GM03348 (cell line): ENCODE measurements at places on chromosomes 3 and 15.

- no peak for DNase-seq
Measured at GRCh38 chr3:187072102-187072501, 67.2 kb downstream of the RPL39L start.

DNA sequence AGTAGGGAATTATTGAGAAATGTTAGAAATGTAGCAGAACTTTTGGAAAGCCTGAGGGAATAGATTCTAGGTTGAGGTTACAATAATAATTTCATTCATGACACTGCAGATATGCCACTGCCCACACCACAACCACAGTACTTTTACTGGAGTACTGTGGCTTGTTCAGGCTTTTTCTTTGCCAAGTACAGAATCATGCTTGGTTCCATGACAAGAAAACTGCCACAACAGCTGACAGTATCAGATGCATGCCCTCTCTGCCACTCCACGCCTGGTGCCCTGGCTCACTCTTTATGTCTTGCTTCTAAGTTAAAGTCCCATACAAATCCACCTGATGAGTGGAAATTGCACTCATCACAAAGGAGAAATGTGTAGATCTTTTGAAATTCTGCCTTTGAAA is 398.6 kb downstream of the ZIC1 start:
- DNase-seq, result no peak

GRCh38 chr3:134346744-134347143 is 27.5 kb downstream of the AMOTL2 start:
- DNase-seq, result no peak

GRCh38 chr3:11335056-11335608 is 62.9 kb downstream of the ATG7 start:
- peak; percentile 79 for DNase-seq

- no peak for DNase-seq
Measured at GRCh38 chr15:60134609-60135008, 130.5 kb downstream of the FOXB1 start.

GRCh38 chr3:115227461-115227860 is 80.4 kb upstream of the ZBTB20 start:
- DNase-seq, result peak; percentile 6

- DNase-seq, result peak; percentile 73
Measured at GRCh38 chr3:187741403-187742350, 3.6 kb downstream of the BCL6 start.

DNA sequence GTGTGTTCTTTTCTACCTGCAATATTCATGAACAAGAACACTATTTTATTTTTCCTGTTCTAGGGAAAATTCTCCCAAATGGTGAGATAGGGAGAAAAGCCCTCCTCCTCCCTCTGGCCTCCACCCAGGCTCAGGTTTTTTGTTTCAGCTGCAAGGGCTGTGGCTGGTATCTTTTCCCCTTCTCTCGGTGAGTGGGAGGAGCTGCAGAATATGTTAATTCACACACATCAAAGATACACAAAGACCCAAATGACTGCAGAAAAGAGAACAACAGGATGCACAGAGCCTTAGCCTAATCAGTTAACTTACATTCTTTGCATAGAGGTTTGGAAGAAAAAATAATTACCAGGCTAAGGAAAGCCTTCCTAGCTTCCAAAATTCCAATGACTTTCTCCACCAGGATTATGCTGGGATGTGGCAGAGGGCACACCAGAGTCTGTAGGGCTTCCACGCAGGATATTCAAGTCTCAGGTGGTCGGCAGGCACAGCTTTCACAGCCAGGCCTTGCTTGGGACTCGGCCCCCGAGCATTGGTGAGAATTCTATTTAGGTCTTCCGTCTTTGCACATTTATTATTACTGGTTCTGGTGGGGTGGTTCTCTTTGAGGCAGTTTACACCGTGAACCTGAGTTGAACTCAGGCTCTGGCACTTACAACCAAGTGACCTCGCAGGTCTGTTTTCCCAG is 64.9 kb downstream of the ABHD5 start:
- no peak for DNase-seq
